ENCODE measurements at places on chromosomes 5 and 9. TPM values are rescaled to one million over a fixed set of nuclear protein-coding genes. Genes with fewer than 3 reads are reported as not detected.

Gene SPEF2
- total RNA-seq = 35.0 TPM

Gene LRRC19
- total RNA-seq = 12.1 TPM

Gene ANKRD20A1
- total RNA-seq = 0.88 TPM

Gene ZNF879
- 6.1 TPM for total RNA-seq

Gene NUDT12
- 15.6 TPM for total RNA-seq

Gene FOXD4L3
- total RNA-seq = not detected

Gene PLAC8L1
- total RNA-seq = not detected

Gene TRIM7
- 5.5 TPM for total RNA-seq

Gene HCN1
- total RNA-seq = 0.64 TPM

Gene SCAMP1
- total RNA-seq = 46.0 TPM

Gene ANKRD18B
- total RNA-seq = 1.6 TPM

Gene SLC25A2
- 0.35 TPM for total RNA-seq

Gene FAM78A
- 10.6 TPM for total RNA-seq

Gene FBXL7
- total RNA-seq = 19.6 TPM

Gene ARHGEF37
- 6.9 TPM for total RNA-seq

Gene RETREG1
- 41.3 TPM for total RNA-seq

Gene FIBCD1
- total RNA-seq = 0.29 TPM

Gene PDLIM4
- total RNA-seq = 25.9 TPM

Gene MLANA
- total RNA-seq = 0.41 TPM

Gene IL4
- total RNA-seq = not detected

Gene IL13
- not detected for total RNA-seq

Gene GRM6
- not detected for total RNA-seq

Gene TMC1
- 0.41 TPM for total RNA-seq

Gene SLC6A18
- total RNA-seq = 0.70 TPM

Gene CSF2
- total RNA-seq = not detected

Gene IFNA21
- not detected for total RNA-seq

Gene KCNIP1
- 4.7 TPM for total RNA-seq

Gene EMB
- total RNA-seq = 9.3 TPM

Gene IQGAP2
- 40.5 TPM for total RNA-seq

Gene PCDHGA7
- total RNA-seq = 8.0 TPM

Gene SNCB
- total RNA-seq = 0.12 TPM

Gene ADAMTS19
- total RNA-seq = 8.5 TPM

Gene INSYN2B
- 1.5 TPM for total RNA-seq

Gene GBGT1
- total RNA-seq = 5.6 TPM

Gene TMEM171
- 6.9 TPM for total RNA-seq

Data from metanephros (tissue), 2 donors.